T-cell (primary cell): ENCODE measurements at places on chromosomes 11 and 22.

DNA sequence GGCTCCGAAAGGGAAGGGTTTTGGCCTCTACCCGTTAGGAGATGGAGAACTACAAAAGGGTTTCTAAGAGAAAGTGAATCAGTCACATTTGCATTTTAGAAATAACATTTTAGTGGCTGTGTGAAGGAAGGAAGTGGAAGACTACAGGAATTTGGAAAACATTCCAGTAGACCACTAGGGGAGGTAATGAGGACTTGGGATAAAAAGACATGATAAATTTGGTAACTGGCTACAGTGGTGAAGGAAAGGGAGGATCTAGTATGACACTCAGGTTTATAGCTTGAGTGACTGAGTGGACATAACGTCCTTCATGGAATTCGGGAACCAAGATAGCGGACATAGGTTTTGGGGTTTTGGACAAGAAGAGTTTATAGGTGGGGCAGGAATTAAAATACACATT is 7.0 kb upstream of the RRM1 start:
- DNase-seq, result no peak

GRCh38 chr11:125350206-125351032 is 145.6 kb downstream of the FEZ1 start:
- no peak for DNase-seq

GRCh38 chr22:49815641-49816091 is 12.0 kb downstream of the BRD1 start:
- DNase-seq, result no peak

GRCh38 chr11:3041699-3042441 is 15.4 kb downstream of the CARS1 start:
- DNase-seq, result no peak

DNA sequence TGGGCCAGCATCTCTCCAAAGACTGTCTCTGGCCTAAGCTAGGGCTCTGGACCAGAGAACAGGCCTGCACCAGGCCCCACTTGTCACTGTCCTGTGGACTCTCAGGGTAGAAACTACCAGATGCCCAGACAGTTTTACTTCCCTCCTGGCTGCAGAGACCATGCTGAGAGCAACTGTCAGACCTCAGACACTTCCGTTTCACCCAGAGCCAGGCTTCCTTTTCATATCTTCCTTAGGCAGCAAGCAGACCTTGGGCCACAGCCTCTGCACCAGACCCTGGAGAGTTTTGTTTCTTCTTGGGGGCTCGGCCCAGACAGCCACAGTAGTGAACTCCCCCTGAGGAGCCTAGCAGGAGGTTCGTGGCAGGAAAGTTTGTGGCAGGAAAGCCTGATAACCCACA is 12.1 kb upstream of the FCHSD2 start:
- peak; percentile 37 for DNase-seq

GRCh38 chr11:70900540-70900939 is 351.8 kb downstream of the SHANK2 start:
- DNase-seq, result no peak

- no peak for DNase-seq
Observed at GRCh38 chr11:88575916-88576315, 238.4 kb upstream of the CTSC start.

- DNase-seq, result no peak
Observed at GRCh38 chr11:133524488-133524887, 7.8 kb downstream of the OPCML start.

DNA sequence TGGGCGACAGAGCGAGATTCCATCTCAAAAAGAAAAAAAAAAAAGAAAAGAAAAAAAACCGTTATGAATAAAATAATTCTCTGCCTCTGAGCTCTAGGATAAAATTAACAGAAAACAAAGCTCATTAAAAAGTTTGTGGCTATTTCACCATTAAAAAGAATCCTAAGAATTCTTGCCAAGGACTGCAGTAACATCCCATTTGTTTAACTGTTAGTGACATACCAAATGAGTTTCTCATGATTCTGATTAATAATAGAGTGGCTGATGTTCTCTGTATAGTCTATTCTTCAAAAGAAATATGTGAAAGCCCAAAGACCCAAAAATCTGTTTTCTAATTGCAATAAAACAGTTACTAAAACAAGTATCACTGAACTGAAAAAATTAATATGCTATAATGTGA is 19.7 kb downstream of the CLNS1A start:
- DNase-seq, result no peak

- no peak for DNase-seq
Observed at GRCh38 chr11:9600644-9601036, 27.2 kb downstream of the WEE1 start.
